NCI-H226 (cell line): ENCODE measurements at places on chromosomes 1 and 21.

DNA sequence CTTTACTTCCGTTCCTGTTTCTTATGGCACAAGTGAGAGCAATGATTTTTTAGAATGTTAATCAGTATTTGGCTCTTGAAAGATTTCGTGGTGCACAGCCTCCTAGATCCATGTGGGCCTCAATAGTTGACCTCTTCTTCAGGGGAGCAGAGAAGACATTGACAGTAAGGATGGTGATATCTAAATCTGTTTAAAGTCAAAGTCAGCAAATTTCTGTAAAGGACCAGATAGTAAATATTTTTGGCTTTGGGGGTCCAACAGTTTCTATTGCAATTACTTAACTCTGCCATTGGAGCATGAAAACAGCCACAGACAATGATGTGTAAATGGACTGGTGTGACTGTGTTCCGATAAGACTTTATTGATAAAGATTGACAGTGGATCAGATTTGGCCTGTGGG, 27.4 kb downstream of the TNN start:
- DNase-seq = no peak

DNA sequence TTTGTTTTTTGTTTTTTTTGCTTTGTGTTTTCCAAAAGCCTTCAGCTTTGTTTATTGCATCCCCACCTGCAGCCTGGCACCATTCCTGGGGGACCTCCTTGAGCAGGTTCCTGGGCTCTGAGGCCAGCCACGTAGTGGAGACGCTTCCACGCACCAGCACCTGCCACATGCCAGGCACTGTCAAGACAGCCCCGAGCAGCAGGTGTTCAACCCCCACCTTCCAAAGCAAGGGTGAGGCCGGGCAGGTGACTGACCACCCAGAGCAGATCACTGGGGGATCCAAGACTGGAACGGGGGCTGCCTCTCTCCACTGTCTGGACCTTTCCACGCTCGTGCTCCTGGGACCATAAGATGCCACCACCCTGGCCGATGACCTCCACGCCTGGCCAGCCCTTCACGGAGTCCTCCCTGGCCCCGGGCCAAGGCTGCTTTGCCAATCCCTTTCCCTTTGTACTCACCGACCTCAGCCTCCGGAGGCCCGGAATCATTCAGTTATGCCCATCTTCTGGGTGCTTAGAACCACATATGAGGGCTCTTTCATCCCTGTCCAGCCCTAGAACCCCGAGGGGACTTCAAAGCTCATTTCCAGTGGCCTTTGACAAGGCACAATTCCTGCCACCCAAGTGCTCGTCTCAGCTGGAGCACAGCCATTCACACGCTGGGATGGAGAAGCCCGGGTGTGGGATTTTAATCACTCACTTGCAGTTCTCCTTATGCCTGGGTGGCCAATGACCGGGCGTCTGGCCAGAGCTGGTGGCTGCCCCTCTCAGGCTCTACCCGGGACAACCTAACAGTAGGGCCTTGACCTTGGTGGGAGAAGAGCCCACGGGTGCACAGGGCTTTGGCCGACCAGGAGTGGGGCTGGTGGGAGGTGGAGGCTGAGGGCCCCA, 330.8 kb downstream of the NPHP4 start:
- no peak for DNase-seq

DNA sequence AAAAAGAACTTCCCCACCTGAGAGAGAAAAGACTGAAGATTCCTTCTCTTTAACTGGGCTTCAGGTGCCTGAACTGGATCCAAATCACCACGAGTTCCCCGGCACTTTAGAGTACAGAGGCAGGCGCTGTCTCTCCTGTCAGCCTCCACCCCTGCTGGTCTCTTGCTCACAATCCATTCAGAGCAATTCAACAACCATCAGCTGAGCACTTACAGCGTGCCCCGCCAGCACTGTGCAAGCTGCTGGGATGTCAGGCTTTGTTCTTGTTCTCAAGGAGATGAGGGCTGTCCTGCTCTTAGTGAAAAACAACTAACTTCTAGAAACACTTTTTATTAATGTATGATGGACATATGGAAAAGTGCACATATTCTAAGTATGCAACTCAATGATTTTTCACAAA, 68.7 kb upstream of the VAMP3 start:
- DNase-seq = no peak

DNA sequence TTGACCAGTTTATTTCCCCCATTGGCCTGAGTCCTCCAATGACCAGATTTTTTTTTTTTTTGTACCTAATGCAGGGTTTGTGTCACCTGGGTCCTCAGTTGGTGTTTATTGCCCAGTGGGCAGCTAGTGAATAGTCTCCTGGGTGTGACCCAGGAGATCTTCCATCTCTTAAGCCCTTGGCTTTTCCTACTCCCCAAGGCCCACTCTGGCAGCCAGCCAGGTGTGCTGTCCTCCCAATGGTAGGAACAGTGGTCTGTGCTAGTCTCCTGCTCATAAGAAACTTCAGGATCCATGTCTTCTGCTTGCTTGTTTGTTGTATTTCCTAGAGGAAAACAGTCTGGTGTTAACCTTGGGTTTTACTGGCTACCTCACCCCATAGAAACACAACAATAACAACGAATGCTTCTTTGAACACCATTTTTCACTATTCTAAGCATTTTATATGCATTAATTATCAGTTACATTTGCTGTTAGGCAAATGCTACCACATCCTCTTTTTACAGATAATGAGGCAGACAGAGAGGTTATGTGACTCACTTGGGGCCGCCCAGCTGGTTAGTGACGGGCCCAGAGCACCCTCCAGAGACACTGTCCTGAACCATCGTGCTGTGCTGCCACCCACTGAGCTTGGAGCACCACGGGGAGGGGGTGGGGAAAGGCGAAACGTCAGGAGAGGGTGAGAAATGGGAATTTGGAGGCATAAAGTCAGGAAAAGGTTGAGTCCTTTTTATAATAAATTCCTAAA, 107.5 kb downstream of the HIVEP3 start:
- DNase-seq = no peak

DNA sequence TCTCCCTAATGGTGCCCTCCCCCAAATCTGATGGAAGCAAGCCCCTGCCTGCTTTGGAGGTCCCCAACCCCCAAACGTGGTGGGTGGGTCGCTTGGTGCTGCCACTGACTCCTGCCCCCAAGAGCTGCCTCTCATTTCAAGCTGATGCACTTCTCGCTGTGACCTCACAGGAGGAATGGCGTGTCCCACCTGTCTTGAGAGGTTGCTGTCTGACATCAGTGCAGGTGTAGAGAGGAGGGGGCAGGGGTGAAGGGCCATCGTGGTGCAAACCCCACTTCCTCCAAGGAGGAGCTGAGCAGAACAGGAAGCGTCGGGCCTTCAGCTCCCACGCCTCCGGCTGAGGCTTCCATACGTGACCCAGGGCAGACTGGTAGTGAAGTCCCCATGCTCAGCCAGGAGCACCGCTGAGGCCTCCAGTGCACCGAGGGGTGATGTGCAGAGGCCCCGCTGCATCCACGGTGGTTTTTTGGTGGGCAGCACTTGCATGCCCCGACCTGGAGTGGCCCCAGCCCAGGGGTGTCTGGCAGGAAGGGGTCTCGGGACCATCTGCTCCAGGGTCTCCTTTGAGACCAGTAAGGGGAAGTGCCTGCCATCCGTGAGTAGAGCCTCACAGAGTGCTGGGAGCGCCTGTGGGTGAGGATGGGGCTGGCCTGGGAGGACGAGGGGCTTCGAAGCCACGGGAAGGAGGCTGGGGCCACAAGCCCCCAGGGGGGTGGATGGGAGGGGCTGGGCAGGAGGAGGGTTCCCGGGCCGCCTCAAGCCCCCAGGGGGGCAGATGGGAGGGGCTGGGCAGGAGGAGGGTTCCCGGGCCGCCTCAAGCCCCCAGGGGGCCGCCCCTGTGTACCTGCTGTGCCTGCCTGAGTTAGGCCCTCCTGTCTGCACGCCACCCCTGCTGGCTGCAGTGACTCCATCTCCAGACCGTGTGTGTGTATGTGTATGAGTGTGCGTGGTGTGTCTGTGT, 39.8 kb downstream of the WDR4 start:
- DNase-seq = no peak

- no peak for DNase-seq
These were observed 70.8 kb upstream of the CLDN14 start for GRCh38 chr21:36550761-36551160.

DNA sequence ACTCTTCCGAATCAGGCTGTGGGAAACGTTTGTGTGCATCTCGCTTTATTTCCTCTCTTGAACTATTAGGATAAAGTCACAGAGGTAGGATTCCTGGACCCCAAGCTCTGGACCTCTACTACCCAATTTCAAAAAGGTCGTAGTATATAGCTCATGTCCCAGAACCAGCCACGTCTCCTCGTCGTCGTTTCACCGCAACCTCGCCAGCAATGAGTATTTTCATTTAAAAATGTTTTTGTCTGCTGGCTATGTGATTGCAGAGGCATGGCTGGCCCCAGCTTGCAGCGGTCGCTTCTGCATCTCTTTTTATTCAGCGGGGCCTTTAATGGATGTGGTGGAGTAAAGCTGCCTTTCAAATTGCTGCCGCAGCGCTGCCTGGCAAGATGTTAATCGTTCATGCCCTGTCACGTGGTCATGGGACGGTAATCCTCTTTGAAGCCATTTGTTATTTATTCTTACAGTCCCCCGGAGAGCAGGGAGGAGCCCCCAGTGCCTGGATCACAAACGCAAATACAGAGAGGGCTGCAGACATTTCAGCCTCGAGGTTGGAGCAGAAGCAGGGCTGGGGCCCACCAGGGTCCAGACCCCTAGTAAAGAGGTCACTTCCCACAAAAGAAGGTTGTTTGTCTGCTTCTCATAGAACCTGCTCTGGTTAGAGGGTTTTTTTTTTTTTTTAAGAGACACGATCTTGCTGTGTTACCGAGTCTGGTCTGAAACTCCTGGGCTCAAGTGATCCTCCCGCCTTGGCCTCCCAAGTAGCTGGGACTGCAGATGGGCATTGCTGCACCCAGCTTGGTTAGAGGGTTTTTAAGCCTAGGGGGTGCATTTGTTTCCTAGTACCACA, 11.6 kb upstream of the NPHP4 start:
- no peak for DNase-seq

DNA sequence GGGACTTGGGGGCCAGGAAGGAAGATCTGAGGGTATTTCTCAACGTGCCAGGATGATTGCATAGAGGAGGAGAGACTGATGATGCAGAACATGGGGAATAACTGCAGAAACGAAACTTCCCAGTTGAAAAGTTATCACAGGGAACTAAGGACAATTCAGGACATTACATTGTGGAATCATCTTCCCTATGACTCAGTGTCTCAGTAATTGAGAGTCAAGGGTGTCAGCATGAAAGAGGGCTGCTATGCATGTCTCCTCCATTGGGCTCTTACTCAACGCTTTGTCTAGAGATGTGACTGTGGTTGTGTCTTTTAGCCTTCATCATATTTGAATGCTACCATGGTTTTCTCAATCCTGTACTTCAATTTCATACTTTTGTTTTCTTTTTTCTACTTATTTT, 48.9 kb upstream of the PTGFR start:
- no peak for DNase-seq
